ENCODE measurements at places on chromosomes 13 and 19.

DNA sequence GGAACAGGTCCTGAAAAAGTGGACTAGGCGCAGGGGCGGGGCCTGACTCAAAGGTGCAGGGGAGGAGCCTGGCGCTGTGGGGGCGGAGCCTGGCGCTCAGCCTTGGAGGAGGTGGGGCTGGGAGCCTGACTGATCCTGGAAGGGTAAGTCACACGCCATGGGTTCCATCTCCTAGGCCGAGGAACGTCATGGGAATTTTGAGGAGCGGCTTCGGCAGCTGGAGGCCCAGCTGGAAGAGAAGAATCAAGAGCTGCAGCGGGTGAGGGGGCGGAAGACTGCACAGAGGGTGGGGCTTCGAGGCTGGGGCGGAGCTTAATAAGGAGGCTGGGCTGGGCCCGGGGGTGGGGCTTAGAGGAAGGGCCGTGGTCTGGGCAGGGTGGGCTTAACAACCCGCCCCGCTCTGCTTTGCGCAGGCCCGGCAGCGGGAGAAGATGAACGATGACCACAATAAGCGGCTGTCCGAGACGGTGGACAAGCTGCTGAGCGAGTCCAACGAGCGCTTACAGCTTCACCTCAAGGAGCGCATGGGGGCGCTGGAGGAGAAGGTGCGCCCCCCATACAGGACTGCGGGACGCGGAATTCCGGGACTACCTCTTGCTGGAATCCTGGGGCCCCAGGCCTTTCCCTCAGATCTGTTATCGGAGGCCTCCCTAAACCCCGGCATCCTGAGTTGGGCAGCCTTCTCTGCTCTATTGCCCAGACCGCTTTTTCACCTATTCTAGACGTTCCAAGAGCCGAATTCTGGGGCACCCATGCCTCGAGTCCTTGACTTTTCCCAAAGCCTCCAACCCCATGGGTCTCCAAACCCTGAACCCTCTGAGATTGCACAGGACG is 14.5 kb downstream of the PPFIA3 start:
- DNase-seq, result no peak

DNA sequence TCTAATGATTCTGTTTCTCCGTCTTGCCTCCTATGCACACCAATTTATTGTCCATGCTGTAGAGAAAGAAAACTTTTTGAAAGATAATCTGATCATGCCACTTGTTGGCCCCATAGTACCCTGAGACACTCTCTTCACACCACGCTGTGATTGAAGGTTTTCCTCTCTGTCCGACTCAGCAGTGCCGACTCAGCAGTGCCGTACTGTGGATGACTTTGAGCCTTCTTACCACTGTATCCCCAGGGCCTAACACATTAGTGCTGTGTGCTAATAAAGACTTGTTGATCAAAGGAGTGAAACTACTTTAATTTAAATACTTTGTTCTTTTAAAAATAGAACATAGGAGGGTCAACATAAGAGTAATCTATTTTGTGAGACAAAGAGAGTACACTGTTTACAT is 429.6 kb downstream of the KLF12 start:
- DNase-seq, result peak; percentile 11

- DNase-seq, result peak; percentile 79
These were observed 1385.3 kb upstream of the SPRY2 start for GRCh38 chr13:81726037-81726726.

GRCh38 chr19:33552191-33552927 is 30.8 kb upstream of the PEPD start:
- no peak for DNase-seq

DNA sequence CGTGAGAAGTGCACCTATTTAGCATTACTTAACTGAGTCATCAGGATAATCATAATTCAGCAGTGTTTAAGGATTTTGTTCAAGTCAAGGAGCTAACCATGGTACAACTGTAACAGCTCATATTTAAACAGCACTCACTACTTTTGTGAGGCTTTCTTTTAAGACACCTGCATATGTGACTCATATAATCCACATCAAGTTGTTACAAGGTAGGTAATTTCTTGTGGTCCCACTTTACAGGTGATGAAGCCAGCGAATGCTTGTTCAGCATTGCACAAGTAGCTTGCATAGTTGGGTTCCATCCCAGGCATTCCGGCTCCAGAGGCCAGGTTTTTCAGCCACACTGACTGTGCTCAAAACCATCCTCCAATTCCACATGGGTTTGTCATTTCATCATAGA is 569.2 kb downstream of the MYO16 start:
- peak; percentile 99 for DNase-seq

GRCh38 chr13:21675095-21675991 is 4.5 kb downstream of the FGF9 start:
- DNase-seq, result no peak

DNA sequence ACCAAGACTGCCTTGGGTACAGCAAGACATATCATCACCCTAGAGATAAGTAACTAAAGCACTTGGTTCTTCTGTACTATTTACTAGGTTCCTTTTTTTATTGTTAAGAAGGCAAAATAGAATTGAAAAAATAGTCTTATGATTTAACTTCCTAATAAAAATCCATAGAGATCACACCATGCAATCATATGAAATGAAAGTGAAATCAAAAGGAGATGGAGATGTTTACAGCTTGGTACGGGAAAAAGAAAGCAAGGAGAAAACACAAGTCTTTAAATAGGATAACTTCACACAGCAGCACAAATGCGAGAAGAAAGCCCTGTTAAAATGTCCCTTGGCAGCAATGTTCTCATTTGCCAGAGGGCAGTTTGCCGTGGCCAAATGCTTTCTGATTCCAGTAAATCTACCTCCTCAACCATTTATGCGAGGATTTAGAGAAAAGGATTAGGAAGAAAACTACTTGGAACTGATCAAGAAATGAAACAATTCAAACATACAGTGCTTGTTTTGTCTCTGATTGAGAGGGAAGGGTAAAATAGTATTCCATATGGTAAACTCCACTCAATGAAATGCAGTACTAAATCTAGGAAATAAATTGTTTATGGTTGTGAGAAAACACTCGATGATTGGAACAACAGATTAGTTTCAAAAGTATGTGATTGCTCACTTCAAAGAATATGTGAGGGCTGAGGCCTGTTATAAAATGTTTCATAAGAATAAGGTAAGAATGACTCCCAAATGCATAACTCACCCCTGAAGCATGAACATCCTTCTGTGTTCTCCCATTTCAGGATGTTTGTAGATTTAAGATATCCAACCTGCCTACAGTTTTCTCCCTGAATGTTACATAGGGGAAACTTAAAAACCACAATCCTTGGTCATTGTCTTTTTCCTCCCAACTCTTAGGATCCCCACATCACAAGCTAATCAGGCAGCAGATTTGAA is 487.8 kb downstream of the DACH1 start:
- peak; percentile 22 for DNase-seq

DNA sequence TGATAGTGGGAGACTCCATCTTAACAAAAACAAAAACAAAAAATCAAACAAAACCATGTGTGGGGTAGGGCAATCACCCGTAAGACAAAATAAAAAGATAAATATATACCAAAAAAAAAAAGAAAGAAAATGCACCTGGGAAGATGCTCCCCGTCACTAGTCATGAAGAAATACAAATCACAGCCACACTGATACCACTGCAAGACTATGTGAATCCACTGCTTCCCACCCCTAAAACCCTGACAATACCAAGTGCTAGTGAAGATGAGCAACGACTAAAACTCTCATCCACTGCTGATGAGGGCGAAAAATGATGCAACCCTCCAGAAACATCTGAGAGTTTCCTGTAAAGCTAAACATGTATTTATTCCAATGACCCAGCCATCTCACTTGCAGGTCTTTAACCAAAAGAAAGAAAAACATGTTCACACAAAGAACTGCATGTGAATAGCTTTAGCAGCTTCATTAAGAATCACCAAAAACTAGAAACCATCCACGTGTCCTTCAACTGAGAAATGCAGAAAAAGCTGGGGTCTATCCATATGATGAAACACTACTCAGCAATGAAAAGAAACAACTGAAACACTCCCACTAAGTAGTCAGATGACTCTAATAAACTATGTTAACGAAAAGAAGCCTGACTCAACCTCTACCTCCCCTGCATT is 31.7 kb downstream of the BRD4 start:
- DNase-seq, result no peak

GRCh38 chr19:8491574-8491973 is 10.9 kb downstream of the PRAM1 start:
- DNase-seq, result no peak

- peak; percentile 21 for DNase-seq
These were observed 44.9 kb downstream of the ZNF611 start for GRCh38 chr19:52689843-52690368.

GRCh38 chr19:1042689-1043511 is 3.0 kb downstream of the ABCA7 start:
- no peak for DNase-seq

- no peak for DNase-seq
These were observed 140.4 kb downstream of the TEX29 start for GRCh38 chr13:111460548-111461444.

DNA sequence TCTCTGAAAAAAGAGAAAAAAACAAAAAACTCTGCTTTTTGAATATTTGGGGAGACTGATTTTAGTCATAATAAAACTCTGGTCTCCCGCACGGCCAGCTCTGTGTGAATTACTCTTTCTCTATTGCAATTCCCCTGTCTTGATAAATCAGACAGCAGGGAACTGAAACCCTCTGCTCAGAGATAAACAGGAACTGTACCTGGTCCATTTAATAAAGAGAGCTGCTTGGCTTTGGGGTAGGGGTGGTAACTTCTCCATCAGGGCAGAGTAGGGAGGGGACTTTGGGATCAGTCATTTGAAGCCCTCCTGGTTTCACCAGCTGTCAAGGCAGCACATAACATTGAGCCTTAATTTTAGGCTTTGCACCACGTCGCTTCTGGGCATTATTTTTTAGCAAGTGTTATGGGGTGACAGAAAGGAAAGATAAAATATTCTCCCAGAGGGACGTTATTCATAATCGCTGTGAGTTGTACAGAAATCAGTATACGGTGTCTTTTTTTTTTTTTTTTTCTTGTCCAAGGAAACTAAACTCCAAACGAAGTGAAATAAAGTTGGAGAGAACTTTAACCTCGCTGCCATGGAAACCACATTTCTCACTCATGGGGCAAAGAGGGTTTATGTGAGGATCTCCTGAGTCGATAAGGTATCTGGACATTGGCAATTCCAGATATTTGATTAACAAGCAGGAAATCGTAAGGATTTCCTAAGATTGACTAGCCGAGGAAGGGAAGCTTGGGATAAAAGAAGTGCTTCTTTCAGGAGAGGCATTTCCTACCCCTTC is 99.0 kb upstream of the MRI1 start:
- DNase-seq, result no peak

DNA sequence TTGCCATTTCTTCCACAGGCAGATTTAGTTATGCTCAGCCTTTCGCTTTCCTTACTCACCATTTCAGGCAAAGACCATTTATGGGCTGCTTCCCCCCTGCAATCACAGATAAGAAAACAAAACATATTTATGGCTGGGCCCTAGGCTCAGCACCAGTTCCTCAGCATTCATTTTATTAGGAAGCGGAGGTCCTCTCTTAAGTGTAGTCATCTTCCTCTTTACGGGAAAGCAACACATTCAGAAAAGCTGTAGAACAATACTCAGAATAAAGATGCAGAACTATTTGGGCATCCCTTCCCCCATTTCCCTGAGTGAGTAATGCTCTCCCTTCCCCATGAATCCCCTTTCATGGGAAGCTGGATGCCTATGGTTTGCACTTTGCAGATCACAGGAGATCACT is 27.9 kb downstream of the FLT1 start:
- no peak for DNase-seq

GRCh38 chr19:33399745-33400681 is 26.5 kb downstream of the CEBPG start:
- no peak for DNase-seq

DNA sequence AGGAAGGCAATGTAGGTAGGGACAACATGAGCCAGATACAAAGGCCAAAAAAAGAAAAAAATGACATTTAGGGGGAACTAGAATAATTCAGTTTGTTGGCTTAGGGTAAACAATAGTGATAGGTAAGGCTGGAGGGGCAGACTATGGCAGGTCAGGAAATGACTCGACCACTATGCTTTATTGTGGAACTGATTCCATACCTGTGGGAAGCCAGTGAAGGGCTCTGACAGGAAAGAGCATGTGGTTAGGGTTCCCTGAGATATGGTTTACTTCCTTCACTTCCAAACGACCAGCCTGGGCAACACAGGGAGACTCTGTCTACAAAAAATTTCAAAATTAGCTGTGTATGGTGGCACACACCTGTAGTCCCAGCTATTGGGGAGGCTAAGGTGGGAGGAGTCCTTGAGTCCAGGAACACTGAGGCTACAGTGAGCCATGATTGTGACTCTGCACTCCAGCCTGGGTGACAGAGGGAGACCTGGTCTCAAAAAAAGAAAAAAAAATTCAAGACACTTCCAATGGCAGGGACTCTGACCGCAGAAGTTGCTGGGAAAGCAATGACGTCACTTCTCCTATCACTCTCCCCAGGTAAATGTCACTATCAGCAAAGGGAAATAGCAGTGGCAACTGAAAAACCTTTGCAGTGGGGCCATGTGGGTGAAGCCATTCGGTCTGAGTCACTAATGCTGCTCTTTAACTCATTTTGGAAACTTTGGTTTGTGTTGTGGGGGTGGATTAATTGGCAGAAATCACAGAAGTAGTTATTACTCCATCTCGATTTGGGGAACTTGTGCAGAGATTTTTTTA is 192.8 kb upstream of the TSC22D1 start:
- no peak for DNase-seq

GRCh38 chr13:52405767-52406494 is at the start of gene THSD1:
Gene THSD1 (minus strand): TSS chr13:52406172. CDS start chr13:52402600, 3,572 bp downstream.
- peak; percentile 35 for DNase-seq

DNA sequence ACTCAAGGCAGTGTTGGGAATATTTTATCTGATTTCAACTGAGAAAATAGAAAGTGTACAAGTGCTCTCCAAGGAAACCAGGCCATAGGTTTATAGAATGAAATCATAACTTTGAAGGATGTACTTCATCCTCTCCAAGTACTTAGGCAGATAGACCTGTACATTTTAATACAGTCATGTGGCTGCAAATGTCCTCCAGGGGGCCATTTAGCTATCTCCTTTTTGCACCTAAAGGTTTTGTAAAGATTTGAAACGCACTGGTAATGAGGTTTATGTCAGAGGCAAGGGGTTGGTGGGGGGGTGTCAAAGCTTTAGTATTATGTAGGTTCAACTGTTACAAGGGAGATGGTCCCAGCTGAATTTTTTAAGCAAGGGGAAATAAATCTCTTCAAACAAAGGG is 364.4 kb downstream of the DCT start:
- DNase-seq, result no peak

DNA sequence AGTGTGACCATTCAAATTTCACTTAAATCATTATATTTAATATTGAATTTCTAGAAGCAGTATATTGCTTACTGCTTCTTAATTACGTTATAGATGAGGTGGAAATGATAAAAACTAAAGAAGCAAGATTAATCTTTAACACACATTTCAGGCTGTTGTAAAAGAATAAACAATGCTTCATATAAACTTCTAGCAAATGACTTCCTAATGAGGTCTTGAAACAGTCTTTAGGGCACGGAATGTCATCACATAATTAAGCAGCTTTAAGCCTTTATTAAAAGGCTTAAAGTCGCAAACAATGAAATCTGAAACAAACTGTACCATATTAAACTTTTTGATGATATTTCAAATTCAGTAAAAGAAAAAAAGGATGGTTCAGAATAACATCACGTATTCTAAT is 1.9 kb downstream of the SLITRK6 start:
- DNase-seq, result no peak

All from foreskin keratinocyte (primary cell).